Liver (tissue), 10 donors: ENCODE measurements at places on chromosomes 1 and 21. TPM values are rescaled to one million over a fixed set of nuclear protein-coding genes. Genes with fewer than 3 reads are reported as not detected.

- no peak for DNase-seq
Observed at GRCh38 chr21:14734191-14734590, 188.1 kb upstream of the SAMSN1 start.

DNA sequence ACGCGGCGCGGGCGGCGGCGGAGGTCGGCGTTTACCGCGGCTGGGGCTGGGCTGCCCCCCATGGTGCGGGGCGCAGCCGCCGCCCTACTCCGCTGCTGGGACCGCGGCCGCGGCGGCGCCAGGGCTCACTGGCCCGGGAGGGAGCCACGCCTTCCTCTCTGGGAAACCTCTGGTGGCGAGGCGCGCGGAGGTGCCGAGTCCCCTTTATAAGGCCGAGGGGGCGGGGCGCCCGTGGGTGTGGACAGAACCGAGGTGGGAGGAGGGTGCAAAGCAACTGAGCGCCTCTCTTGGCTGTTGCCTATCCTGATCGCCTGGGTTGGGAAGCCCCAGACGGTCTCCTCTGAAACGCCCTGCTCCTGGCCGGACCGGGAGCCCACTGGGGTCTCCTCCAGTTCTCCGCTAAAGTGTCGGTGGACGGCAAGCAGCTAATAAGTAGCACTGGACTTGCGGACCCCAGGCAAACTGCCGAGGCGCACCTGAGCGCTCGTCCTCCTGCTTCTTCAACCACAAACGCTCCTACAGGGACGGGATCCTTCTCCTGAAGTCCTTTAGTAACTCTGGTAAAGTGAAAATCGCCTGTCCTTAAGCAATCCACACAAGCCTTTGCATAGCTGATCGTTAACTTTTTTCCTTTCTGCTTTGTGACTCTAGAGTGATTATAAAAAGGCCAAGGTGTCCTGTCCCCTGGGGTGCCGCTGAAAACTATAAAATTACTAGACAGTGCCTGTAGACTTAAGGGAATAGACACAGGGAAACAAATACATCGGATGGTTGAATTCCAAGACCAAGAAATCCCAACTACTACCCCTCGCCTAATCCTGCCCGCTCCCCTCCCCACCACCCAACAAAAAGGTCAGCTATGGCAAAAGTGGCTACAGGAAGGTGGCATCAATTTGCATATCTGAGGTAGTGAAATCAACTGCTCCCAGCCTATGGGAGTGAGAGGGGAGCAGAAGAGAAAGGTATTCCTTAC is at the start of gene PTGER3:
Gene PTGER3, minus strand, starts transcription at position 182 of the 973 bp plus-strand sequence. CDS start 239 bp downstream, outside the sequence.
- peak; percentile 80 for DNase-seq

DNA sequence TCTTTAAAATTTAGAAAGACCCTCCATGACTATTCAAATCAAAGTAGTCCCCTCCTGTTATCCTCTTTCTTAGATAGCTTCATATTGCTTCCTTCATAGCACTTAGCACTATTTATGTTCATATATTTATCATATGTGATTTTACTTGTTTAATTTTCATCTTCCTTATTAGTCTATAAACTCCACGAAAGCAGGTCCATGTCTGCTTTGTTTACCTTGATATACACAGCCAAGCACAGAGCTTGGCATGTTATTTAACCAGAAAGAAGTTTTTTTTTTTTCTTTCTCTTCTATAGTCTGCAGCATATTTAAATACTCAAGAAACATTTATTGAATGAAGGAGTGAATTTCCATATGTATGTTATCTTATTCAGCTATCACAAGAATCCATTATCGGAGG is 36.0 kb downstream of the SCP2 start:
- DNase-seq: no peak

DNA sequence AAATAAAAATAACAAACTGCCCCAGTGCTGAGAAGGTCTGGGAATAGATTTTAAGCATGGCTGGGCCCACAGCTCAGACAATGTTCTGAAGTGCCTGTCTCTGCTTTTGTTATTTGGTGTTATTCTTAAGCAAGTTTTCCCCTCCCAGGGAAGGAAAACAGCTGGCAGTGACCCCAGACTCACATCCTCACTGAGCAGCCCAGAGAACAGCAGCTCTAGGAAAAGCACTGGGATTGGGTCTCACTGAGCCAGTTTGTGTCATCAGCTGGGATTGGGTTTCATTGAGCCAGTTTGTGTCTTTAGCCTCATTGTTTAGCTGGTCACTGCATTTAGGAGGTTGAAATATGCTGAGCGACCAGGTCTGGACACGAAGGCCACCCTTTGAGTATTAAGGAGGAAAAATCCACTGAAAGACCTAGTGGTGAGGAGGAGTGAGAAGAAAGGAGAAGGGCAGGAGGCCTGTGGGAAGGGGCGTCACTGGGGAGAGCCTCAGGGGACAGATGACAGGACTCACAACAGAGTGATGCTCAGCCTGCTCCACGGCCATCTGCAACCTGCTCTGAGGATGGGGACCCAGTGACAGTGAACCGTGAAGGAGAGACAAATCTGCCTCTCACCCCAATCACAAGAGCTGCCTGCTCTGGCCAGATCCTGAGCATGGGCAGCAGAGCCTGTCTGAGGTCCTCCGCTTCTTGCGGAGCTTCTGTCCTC is 103.8 kb downstream of the TOMM20 start:
- DNase-seq: no peak

DNA sequence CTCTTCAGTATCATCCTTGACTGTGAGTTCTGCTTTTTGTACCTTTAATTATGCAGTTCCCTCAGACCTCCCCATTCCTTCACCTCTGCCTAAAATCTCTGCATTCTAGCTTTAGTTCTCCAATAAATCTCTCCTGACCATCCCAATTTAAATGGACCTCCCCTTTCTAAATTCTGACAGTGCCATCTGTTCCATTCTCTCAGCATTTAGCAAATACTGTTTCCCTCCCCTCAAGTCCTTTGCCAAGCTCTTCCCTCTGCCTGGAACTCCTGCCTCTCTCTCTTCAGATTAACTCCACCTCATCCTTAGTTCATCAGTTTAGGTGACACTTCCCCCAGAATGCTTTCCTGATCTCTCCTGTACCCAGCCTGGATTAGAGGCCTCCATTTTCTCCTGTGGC is 54.0 kb upstream of the JUN start:
- DNase-seq: no peak

PACC1 gene
- total RNA-seq: 1.8 TPM

SYTL1 gene
- total RNA-seq: 1.9 TPM

LHX4 gene
- total RNA-seq: 0.09 TPM

DCST1 gene
- not detected for total RNA-seq
